Non-pigmented ciliary epithelial cell (primary cell): ENCODE measurements at places on chromosomes 5 and 9.

DNA sequence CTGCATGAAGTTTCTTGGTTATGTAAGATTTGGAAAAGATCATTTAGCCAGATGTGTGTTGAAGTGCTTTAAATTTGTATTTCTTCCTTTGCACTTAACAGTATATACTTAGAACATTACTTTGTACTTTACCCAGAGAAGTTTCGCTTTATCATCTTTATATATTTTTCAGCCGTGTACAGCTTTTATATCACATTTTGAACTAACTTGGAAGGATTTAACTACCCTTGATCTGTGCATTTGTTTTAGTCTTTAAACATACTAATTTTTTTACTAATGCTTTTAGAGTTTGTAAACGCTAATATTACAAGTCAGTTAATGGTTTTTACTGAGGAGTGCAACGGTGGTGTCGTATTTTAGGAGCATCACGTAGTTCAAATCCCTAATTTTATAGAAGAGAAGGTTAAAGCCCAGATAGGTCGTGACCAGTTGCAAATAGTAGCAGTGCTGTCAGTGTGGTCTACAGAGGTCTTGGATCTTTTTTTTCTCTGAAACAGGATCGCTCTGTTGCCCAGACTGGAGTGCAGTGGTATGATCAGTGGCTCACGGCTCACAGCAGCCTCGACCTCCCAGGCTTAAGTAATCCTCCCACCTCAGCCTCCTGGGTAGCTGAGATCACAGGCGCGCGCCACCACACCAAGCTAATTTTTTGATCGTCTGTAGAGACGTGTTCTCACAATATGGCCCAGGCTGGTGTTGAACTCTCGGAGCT is 2.0 kb downstream of the MATR3 start:
- no peak for DNase-seq

DNA sequence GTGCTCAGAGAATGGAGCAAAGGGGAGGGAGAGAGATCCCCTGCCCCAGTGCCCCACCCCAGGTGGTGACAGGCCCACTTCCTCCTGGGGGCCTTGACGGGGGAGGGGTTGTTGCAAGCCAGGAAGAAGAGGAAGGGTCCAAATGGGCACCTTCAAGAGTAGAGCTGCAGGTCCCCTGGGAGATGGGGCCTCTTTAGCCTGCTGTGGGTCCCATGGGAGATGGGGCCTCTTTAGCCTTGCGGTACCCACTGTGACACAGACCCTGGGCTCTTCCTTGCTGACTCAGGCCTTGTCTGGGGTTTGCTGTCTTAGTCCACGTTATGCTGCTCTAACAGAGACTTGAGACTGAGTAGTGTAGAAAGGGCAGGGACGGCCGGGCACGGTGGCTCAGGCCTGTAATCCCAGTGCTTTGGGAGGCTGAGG is 9.6 kb upstream of the TOR4A start:
- DNase-seq, result no peak

- DNase-seq, result no peak
Observed at GRCh38 chr9:107190061-107190935, 92.8 kb upstream of the RAD23B start.

DNA sequence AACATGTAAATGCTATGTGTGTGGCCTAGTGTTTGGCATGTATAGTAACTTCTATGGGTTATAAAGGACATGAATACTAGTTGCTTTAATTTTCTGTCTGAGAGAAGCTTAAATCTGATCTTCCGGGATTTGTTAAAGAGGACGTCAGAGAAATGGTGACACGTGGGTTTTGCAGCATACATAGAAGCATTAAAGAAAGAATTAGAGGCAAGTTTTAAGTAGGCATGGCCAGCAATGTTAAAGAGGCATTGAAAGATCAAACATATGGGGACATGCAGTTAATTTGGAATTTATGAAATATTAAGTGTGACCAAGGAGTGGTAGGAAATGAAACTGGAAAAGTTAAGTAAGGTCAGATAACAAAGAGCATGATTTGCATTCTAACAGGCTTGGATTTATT is 311.4 kb upstream of the RIOK2 start:
- no peak for DNase-seq

DNA sequence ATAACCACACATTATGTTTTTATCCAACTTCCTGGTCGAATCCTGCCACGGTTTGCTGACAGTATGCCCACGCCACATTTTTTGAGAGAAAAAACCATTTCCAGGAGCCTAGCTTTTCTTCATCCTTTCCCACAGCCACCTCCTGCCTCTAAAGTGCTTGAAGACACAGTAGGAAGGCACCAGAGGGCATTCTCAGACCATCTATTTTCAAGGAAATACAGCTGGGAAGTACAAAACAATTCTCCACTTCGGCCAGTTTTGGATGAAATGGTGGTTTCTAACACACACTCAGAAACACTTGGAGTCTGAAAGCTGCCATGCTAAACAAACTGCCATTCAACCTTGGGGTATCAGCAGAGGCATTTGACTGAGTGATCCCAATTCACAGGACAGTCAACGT is 86.3 kb upstream of the RPS23 start:
- no peak for DNase-seq

- DNase-seq, result no peak
Observed at GRCh38 chr5:74538206-74538661, 102.3 kb downstream of the ENC1 start.

GRCh38 chr9:75170898-75171360 is 82.6 kb downstream of the OSTF1 start:
- DNase-seq, result peak; percentile 66
